Activated CD8-positive, alpha-beta T cell treated with anti-CD3 and anti-CD28 coated beads for 36 hours (primary cell): ENCODE measurements at places on chromosomes 2 and 18. TPM values are rescaled to one million over a fixed set of nuclear protein-coding genes. Genes with fewer than 3 reads are reported as not detected.

DNA sequence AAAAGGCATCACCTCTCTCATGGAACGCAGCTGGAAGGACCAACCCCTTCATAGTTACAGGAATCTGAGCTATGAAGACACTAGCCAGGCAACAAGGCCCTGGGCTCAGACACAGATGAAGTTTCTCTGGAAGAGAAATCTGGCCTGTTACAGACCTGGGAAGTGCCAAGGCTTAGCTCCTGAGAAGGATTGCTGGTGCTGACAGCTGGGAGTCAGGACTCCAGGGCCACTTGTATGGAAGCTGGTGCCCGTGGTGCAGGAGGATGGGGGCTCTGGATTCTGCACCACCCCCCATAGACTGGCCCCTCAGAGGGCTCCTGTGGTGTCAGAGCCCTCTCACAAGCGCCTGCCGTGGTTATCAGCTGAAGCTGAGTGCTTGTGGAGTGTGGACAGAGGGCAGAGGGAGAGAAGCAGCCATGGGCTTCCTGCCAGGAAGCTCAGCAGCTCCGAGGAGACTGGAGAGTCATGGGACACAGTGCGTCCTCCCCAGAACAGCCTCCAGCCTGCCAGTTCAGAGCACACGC lies 87.3 kb upstream of the LCLAT1 start:
- H3K36me3 ChIP-seq: no peaks in the 10 kb centered on the region
- H3K4me3 ChIP-seq: no peak overlapping the region
- no peak overlapping the region for H3K27ac ChIP-seq
- DNase-seq: no peak
- peaks cover 35% of the 10 kb centered on the region for H3K4me1 ChIP-seq
- H3K27me3 ChIP-seq: no peaks in the 10 kb centered on the region

RMND5A gene
- 57.3 TPM for total RNA-seq

SFXN5 gene
- total RNA-seq: 7.4 TPM

KRTCAP3 gene
- 4.2 TPM for total RNA-seq

SIX3 gene
- not detected for total RNA-seq

DNA sequence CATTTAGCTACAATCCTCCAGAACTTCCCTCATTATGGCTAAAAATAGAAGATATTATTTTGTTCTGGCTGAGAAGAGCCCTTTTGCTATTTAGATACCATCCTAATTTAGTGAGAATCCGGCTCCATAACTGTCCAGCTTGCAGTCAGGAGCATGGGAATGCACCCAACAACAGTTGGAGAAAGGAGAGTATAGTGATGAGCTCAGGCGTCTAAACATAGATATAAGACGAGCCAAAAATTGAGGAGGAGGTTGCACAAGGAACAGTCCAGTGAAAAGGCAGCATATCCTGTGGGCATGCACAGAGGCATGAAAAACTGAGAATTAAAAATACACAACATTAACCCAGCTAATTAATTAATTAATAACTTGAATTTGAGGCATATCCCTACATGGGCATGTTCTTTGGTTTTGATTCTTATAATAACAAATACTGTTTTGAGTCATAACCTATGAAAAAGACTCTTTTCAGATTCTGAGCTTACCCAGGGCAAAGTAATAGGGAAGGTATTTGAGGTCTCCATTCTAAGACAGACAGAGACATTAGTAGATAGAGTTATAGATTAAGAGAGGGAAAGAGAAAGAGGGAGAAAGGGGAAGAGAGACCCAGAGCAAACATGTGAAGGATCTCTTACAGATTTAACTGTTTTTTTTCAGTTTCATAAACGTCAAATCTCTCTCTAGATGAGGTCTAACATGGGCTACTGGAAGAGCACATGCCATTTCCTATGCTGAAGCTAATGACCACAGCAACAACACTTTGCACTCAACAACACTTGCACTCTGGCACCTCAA lies 311.2 kb downstream of the OSR1 start:
- DNase-seq: no peak
- H3K27me3 ChIP-seq: no peaks in the 10 kb centered on the region
- no peaks in the 10 kb centered on the region for H3K4me1 ChIP-seq
- no peak overlapping the region for H3K27ac ChIP-seq
- no peak overlapping the region for H3K4me3 ChIP-seq
- no peaks in the 10 kb centered on the region for H3K36me3 ChIP-seq

DNA sequence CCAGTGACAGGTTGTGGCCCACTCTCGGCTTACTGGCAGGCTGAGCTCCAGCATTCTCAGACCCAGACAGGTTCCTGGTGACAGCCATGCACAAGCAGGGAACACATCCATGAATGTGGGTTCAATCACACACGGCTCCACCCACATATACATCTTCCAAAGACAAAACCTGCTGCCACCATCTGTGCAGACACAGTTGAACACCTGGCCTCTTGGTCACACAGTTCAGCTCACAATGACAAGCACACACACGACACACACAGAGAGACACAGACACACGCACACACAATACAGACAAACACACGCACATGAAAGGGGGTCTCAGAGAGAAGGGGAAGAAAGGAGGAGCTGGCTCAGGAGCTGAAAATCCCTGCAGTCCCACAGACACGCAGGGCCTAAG lies 32.1 kb upstream of the PTMA start:
- no peak for DNase-seq
- no peaks in the 10 kb centered on the region for H3K36me3 ChIP-seq
- peaks cover 12% of the 10 kb centered on the region for H3K4me1 ChIP-seq
- H3K4me3 ChIP-seq: no peak overlapping the region

- no peaks in the 10 kb centered on the region for H3K27me3 ChIP-seq
- H3K4me1 ChIP-seq: no peaks in the 10 kb centered on the region
- no peak overlapping the region for H3K27ac ChIP-seq
- H3K36me3 ChIP-seq: no peaks in the 10 kb centered on the region
- DNase-seq: no peak
Measured at GRCh38 chr2:207321514-207321913, 155.8 kb upstream of the KLF7 start.

CCDC85A gene
- not detected for total RNA-seq

GAD1 gene
- 1.3 TPM for total RNA-seq

DNA sequence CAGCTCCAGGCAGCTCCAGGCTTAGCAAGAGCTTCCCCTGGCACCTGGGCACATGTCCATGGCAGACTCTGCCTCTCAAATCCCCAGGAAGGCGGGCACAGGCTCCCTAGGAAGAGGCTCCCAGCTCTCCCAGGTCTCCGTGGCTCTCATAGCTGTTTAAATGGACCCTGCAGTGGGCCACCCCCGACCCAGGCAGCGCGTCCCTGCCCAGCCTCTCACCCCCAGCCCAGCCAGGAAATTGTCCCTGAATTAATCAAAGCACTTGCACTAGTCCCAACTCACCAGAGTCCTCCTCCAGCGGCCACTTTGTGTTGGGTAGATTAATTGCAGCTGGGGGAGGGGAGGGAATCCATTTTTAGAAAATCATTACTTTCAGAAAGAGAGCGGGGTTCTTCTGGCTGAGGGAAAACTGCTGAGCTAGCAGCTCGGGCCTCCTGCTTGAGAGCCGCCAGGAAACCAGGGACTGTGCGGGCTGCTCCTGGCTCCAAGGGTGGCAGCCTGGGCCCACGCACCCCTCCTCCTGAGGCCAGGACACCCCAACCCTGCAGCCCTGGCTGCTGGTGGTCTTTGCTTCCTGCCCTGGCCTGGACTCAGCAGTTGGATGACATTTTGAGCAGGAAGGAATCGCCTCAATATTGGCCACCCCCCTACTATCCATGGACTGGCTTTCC lies 36.0 kb downstream of the SMAD7 start:
- H3K4me1 ChIP-seq: peaks cover 13% of the 10 kb centered on the region
- H3K27ac ChIP-seq: no peak overlapping the region
- H3K36me3 ChIP-seq: peaks cover 3% of the 10 kb centered on the region
- H3K27me3 ChIP-seq: no peaks in the 10 kb centered on the region
